SK-MEL-5 (cell line): ENCODE measurements at places on chromosomes 3 and 15. TPM values are rescaled to one million over a fixed set of nuclear protein-coding genes. Genes with fewer than 3 reads are reported as not detected.

The MESP1 gene
- total RNA-seq: 0.74 and 0.88 TPM in 2 replicates

The LDHAL6B gene
- not detected in 2 replicates for total RNA-seq

The ANKRD63 gene
- total RNA-seq: 0.16 and 0.29 TPM in 2 replicates

The FBXW12 gene
- not detected in 2 replicates for total RNA-seq

The ITIH1 gene
- not detected in 2 replicates for total RNA-seq

The IL16 gene
- 6.4 and 6.6 TPM in 2 replicates for total RNA-seq

DNA sequence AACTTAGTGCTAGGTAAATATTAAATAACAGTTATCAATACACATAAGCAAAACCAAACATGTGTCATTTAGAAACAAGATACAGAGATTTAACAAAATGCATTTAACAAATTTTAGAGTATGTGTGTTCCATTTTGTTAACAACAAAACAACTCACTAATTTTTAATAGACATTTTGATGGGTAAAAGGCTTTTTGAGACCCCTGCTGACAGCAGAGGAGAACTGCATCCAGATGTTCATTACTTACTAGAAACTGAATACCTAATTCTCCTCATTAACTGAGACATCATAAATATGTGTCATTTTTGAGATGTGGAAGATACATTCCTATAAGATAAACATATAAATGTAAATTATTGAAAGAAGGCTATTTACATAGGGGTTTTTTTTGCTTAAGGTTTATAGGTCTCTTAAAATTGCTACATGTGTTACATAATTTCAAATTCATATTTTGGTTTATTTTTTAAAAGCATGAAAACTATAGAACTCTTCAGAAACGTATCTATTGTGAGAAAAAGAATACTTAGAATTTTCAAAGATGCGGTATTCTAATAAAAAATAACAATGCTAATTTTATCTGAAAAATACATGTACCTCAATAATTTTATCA is 1009.8 kb downstream of the TUSC7 start:
- DNase-seq: peak; percentile 51

DNA sequence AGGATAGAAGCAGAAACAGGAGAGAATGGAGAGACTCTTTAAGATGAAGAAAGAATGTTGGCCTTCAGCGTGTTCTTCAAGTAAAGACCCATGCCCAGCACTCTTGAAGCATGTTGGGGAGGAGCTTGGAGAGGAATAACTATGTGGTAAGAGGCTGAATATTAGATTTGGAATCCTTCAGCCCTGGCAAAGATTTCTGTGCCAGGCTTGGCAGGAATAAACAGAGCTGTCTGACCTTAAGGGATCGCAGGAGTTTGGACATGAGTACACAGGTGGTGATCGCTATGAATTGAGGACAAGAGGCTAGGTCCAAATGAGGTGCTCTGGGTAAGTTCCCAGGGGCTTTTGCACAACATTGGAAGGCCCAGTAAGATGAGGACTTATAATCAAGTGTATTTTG is 132.6 kb upstream of the TBL1XR1 start:
- no peak for DNase-seq

GRCh38 chr15:45030743-45031142 is 7.7 kb downstream of the SORD start:
- DNase-seq: no peak

DNA sequence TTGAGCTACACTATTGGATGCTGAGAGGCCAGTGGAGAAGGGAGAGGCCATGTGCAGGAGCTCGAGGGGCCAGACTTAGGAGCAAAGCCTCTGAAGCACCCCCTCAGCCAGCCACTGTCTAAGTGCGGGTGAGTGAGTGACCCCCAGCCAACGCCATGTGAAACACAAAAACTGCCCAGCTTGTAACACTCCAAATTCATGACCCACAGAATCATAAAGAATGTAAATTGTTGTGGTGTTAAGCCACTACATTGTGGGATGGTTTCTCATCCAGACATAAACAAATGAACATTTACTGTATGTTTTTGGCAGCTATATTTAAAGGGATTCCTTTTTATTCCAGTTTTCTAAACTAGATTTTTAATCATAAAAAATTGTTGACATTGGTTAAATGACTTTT is 27.2 kb upstream of the TMEM158 start:
- no peak for DNase-seq

GRCh38 chr3:99842826-99843589 is 25.3 kb downstream of the CMSS1 start:
- DNase-seq: peak; percentile 67

- no peak for DNase-seq
These were observed 78.2 kb downstream of the CLASP2 start for GRCh38 chr3:33639889-33640288.
